ENCODE measurements at places on chromosomes 11 and 22.
A peak's percentile ranks its signal among the peaks of the same experiment; 100 is the strongest.

- no peak for DNase-seq
These were observed 21.4 kb downstream of the SCUBE2 start for GRCh38 chr11:9069862-9070470.

DNA sequence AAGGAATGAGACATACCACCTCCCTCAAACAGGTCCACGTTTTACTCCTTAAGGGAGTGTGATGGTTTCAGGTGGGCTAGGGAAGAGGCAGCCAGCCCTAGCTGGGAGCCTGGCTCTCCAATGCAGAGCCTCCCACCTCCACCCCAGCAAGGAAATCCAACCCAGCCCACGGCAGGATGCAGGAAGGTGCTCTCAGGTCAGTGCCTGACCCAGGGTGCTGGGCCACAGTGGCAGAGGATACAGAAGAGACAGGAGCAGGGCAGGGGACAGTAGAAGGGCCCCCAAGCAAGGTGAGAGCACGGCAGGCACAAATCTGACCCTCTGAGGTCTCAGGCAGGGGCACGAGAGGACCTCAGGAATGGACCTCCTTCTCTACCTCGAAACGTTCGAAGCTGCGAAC, 26.9 kb upstream of the CCND1 start:
- no peak for DNase-seq

DNA sequence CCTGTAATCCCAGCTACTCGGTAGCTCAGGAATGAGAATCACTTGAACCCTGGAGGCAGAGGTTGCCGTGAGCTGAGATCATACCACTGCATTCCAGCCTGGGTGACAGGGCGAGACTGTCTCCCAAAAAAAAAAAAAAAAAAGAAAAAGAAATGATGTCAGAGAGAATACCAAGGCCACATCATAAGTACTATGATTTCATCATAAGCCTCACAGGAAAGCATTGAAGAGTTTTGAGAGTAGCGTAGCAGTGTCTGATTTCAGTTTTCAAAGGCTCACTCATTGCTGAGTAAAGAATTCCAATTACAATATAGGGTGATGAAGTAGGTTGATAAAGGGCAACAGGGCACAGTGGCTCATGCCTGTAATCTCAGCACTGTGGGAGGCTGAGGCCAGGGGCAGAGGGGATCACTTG, 88.8 kb downstream of the MRTFA start:
- DNase-seq: no peak

GRCh38 chr22:33315954-33316353, 257.8 kb upstream of the SYN3 start:
- DNase-seq: no peak

DNA sequence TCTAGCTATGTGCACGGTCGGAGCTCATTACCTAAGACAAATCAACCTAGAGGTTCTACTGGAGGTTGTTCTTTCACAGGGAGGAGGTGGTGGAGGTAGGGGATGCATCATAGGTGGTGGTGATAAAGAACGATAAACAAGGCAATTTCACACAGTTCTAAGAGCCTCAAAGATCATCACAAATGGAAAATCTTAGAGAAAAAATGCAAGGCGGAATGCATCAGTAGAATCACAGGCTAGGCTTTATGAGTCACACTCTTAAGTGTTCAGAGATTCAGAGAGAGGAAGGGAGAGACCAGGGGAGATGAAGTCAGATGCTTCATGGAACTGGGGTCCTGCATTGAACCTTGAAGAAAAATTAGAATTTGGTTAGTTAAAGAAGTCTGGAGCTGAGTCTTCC, 58.3 kb downstream of the TMPRSS5 start:
- DNase-seq: no peak

- no peak for DNase-seq
These were observed 21.2 kb downstream of the FAT3 start for GRCh38 chr11:92245700-92246271.

DNA sequence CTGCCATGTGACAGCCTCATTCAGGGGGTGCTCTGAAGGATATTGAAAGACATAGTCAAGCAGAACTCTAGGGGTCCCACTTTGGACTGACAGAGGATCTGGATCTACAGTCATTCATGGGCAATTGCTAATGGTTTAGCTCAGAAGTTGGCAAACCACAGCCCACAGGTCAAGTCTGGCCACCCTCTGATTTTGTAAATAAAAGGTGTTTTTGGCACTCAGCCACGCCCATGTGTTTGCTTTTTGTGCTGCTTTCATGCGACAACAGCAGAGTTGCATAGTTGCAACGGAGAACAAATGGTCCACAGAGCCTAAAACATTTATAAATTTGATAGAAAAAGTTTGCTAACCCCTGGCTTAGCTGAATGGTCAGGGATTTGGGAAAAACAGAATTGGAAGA, 41.7 kb downstream of the RPS6KA4 start:
- no peak for DNase-seq

DNA sequence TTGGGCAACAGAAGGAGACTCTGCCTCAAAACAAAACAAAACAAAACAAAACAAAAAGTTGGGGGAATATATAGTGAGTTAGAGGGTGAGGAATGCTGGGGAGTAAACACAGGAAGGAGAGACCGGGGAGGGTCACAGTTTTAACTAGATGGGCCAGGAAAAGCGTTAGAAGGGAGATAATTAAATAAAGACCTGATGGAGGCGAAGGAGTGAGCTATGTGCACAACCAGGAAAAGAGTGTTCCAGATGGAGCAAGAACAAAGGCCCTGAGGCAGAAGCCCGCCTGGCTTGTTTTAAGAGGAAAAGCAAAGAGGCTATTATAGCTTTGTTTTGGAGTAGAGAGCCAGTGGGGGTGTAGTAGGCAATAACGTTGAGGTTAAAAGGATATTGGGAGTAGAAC, 4.8 kb upstream of the PLA2G6 start:
- no peak for DNase-seq

DNA sequence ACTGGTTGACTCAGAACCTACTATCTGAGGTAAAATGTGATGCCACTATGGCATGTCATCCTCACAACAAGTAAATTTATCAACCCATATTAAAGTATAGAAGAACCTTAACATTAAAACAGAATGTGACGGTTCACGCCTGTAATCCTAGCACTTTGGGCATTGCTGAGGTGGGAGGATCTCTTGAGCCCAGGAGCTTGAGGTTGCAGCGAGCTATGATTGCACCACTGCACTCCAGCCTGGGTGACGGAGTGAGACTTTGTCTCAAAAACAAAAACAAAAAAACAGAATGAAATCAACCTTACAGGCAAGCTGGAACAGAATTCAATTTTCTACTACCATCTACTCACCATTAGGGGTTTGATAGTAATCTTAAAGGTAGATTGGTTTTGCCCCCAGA, 86.2 kb downstream of the PLEKHA7 start:
- DNase-seq: no peak

GRCh38 chr11:64758330-64759079, 1.3 kb downstream of the PYGM start:
- no peak for DNase-seq

GRCh38 chr11:130522284-130522961, 74.0 kb downstream of the ADAMTS15 start:
- no peak for DNase-seq

DNA sequence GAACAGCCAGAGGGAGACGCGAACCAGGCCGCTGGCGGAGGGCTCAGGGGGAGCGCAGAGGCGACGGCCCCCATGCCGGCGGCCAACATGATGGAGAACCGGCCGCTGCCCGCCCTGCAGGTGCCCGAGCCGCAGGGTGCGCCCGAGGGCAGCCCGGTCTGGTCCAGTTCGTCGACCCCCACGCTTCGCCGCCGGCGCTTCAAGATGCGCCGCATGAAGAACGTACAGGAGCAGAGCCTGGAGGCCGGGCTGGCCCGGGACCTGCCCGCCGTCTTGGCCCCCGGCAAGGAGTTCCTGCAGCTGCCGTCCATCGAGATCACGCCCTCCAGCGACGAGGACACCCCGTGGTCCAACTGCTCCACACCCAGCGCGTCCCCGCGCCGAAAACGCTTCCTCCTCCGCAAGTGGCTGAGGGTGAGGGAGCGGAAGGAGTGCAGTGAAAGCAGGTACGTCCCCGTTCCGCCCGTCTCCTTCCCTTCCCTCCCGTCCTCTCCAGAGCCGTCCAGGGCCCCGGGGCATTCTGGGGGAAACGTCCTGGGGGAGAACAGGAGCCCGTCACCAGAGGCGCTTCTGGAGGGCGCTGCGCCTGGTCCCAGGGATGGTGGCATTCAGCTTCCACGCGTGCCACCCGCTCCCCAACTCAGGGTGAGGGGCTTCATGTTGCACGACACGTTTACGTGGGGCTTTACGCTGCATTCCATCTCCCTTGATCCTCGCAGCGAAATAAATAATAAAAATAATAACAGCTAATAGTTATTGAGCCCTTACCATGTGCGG, 840 bp downstream of the GRAMD1B start:
- DNase-seq: peak; percentile 58

DNA sequence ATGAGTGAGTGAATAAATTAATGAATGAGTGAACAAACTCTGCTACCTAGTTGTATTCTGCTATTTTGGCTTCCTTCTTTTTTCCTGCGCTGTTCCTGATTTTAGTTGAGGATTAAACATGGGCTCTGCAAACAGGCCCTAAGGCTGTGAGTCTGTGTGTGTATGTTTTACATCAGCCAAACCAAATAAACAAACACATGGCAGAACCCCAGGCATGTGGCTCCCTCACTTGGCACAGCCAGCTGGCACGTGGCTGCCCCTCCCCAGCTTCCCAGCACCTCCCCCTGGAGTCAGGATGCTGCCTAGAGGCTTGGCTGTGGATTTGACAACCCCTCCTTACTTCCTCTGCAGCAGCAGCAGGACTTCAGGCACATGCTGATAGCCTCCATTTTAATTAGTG, 593.2 kb downstream of the INSC start:
- DNase-seq: no peak

DNA sequence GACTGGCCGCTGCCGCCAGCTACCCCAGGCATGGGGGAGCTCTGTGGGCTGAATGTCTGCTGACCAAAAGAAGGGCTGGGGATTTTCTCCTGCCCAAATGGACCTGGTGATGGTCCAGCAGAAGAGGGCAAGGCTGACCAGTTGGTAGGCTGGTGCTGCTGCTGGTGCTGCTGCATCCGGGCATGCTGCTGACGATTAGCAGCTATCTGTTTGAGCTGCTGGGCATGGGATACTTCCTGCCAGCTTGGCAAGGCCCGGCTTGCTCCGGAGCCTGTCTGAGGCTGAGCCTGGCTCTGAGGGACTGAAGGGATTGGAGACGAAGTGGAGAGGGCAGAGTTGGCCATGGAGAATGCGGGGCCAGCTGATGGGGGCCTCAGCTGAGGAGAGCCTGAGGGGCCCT, 168.6 kb upstream of the MTMR2 start:
- DNase-seq: no peak

DNA sequence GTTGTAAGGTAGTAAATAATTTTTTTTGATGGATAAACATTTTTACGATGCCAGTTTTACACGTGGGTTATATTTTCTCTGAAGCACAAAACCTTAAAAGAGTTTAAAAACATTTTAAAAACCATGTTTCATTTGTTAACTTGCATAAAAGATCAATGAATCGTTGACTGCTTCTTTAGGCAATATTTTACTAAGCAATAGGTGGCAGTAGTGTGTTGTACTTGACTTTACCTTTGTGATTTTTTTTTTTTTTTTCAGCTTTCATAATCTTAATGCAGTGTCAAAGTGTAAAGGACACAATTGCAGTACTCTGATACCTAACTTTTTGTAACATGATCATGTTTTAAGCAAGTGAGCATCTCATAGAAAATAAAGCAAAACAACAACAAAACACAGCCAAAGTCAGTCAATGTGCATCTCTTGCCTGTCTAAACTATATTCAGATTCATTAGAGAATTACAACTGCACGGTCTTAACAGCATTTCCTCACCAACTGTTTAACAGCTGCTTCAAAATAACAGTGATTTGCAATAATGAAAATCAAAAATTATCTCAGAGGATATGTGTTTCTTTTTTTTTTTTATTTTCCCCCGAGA, 27.7 kb downstream of the DNAJC24 start:
- DNase-seq: peak; percentile 16

DNA sequence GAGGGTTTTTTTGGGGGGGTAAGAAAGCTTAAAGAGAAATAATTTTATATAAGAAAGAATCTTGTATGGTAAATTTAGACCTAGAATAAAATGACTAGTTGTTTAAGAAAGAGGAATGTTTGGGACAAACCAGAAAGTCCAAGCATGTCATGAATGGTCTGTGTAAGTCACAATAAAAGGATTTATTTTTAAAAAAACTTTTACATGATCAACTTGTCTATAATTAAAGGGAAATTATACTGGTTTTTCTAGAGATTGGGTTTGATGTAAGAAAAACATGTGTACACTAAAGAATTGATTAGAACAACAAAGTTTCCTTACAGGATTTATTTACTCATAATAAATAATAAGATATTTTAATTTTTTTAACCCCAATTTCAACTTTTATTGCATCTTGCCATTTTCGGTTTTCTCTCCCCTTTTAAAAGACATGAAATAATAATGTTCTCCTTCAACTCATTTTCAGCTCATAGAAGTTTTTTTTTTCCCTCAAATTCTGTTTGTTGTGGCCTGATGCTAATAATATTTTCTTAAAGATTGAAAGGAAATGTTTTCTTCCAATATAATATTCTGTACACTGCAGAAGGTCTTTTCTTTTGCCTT, 35.4 kb upstream of the INCENP start:
- no peak for DNase-seq

DNA sequence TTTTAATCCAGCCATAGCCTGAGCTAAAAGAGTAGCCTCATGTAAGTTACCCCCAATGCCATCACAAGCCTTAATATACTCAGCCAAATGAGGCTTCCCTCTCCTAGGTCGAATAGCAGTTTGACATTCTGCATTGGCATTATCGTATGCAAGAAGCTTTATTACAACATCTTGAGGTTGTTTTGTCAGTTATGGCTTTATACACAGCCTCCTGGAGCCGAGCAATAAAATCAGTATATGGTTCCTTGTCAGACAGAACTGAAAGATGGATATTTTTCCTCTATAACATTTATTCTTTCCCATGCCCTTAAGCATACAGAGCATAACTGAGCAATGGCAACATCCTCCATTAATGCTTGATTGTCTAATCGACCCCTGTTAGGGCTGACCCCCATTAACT, 5.4 kb upstream of the DNAJB13 start:
- DNase-seq: no peak

DNA sequence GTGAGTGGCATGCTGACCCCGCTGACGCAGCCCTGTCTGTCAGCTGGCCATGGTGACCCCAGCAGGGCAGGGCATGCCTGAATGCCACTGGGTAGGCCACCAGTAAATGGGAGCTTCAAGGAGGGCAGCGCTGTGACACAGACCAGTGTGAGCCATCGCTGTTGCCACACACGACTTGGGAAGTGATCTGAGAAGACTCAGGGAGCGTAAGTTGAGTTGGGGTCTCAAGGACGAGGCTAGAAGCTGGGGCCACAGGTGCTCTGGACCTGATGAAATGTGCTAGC, 28.2 kb downstream of the MPPED1 start:
- no peak for DNase-seq

GRCh38 chr22:38071421-38072321, 12.3 kb downstream of the SLC16A8 start:
- no peak for DNase-seq

DNA sequence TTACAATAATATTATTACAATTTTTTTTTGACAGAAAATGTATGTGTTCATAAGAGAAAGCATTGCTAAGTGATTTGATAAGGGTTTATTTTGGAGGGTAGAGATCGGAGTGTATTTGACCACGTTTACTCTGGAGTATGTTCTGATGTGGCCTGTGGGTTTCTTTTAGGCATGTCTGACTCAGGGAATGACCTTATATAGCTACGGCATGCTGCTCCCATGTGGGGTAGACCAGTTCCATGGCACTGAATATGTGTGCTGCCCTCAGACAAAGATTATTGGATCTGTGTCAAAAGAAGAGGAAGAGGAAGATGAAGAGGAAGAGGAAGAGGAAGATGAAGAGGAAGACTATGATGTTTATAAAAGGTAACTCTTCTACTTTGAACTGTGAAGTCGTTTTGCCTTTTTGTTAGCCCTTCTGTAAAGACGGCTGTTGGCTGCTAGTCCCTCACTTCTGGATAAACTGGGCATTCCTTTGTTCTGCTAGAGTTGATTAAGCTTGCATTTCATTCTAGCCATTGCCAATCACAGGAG, 38.1 kb upstream of the ST14 start:
- DNase-seq: peak; percentile 16

Measured in CD4-positive, alpha-beta T cell treated with Interleukin-4 for 4 hours (primary cell).